ENCODE measurements at places on chromosomes 5 and 9.

GRCh38 chr5:34521628-34522290 is 134.4 kb upstream of the RAI14 start:
- DNase-seq, result no peak

DNA sequence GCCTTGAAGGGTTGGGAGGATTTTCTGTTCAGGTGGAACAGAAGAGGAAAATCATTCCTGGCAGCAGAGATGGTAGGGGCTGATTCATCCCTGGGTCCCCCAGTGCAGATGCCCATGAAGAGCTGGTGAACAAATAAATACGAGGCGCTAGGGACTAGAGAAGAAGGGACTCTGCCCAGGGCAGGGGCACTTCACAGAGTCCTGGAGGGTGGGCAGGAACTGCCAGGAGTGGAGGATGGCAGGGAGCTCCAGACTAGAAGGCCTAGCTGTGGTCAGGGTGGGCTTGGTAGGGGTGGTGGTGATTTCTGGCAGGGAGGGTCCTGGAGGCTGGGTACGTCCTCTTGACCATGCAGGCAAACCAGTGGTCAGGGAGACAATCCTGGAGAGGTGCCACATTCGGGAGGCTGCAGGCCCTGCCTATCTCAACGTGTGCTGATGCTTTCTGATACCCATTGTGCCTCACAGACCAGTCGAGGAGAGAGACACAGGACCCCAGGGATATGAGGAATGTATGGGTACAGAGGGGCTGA is 69.9 kb downstream of the CRB2 start:
- peak; percentile 53 for DNase-seq

DNA sequence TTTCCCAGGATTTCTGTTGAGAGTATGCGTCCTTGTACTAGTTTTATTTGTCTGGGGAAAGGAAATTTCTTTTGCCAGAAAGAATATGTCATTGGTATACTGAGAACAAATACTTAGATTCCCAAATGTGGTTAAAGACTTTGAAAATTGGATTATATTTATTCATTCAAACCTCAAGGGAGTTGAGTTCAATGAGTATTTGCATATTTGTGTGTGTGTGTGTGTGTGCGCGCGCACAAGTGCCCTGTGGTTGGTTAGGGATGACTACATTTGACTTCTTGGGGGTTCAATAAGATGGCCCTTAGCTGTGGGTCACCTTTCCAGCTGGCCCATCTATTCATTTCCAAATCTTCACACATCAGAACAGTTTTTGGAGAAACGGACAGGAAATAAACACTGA is 4.9 kb downstream of the RXFP3 start:
- no peak for DNase-seq

- DNase-seq, result no peak
Observed at GRCh38 chr9:87569518-87569917, 71.9 kb downstream of the DAPK1 start.

- DNase-seq, result no peak
Observed at GRCh38 chr5:178785999-178786398, 55.5 kb upstream of the ZNF354A start.

DNA sequence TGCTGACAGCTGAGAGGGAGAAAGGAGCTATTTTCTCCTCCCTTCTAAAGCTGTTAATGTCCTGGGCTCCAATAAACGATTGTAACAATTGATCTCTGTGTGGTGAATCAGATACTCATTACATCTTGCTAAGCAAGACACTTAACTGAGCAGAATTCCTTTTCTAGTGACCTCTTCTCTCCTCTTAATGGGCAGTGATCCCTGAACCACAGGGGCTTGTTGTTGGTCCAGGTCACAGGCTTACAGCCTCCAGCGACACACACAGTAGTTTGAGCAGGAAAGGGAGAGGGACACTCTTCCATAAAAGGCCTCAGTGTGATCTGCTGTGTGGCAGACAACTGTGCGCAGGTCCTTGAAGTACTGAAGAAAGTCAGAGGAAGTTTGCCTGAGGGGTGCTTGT is 58.5 kb upstream of the MYO10 start:
- DNase-seq, result no peak

- no peak for DNase-seq
Observed at GRCh38 chr9:35687306-35687705, 2.4 kb downstream of the TPM2 start.

- no peak for DNase-seq
Observed at GRCh38 chr5:99900302-99900852, 634.8 kb upstream of the FAM174A start.

DNA sequence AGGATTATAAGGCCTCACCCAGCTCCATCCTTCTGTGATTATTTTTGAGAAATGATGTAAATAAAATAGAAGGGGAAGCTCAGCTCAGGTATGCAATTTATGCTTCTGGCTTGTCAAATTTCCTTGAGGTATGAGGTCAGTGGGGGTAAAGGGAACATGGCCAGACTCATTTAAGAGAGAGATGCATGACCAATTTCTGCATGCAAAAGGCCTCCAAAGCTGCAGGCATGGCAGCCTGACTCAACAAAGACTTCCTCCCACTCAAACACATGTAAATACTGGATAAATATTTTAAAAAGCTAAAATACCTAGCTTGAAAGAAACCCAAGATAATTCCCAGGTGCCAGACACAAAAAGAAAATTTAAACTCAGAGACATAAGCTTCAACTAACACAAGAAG is 101.4 kb upstream of the SLC1A3 start:
- no peak for DNase-seq

DNA sequence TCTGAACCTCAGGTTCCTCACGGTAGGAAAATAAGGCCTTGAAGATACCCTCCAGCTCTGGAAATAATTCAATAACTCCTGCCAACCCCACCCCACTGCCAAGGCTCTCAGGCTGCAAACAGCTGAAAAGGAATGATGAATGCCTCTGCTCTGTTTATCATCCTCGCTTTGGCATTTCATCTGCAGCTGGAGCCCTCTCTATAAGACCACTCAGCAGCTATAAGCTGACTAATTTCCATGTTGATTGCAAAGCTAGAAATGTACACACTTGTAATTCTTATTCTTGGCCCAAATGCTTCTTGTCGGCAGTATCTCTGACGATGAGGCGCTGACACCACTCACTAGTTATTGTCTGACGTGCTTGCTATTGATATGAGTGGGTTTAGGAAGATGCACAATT is 408.4 kb upstream of the NMUR2 start:
- no peak for DNase-seq

DNA sequence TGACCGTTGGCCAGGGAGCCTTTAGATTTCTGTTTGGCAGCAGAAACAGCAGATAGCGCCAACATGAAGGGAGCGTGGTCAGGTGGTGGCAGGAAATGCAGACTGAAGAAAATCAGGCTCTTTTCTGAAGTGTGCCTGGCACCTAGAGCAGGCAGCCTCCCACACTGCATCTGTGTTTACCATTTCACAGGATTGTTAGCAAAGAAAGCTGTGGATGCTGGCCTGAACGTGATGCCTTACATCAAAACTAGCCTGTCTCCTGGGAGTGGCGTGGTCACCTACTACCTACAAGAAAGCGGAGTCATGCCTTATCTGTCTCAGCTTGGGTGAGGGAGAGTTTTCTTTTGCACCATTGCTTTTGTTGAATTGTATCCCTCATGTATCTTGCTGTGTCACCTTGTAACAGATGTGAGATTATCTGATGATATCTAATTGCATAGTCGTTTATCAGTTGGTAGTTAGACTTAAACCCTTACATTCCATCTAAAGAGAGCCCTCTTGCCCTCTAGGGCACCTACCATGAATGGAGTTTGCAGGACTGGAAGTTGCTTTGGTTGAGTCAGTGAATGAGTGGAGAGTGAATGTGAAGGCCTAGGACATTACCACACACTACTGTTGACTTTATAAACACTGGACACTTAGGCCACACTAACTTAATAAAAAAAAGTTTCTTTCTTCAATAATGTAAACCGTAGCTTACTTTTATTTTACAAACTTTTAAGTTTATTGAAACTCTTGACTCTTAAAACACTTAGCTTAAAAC is 42.8 kb downstream of the ACO1 start:
- no peak for DNase-seq

DNA sequence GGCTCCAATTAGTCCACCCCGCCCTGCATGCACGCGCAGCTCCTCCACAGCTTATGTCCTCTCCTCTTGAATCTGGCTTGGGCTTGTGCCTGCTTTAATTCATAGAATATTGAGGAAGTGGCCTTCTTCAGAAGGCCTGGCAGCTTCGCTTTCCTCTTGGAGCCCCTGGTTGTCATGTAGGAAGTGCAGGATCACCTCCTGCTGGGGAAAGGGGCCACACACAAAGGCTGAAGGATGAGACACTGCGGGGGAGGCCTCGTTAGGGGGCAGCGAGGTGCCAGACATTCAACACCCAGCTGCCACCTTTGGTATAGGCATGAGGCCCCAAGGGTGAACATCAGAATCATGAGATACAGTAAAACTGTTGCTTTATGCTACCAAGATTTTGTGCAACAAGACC is 2.7 kb upstream of the CNOT6 start:
- no peak for DNase-seq

DNA sequence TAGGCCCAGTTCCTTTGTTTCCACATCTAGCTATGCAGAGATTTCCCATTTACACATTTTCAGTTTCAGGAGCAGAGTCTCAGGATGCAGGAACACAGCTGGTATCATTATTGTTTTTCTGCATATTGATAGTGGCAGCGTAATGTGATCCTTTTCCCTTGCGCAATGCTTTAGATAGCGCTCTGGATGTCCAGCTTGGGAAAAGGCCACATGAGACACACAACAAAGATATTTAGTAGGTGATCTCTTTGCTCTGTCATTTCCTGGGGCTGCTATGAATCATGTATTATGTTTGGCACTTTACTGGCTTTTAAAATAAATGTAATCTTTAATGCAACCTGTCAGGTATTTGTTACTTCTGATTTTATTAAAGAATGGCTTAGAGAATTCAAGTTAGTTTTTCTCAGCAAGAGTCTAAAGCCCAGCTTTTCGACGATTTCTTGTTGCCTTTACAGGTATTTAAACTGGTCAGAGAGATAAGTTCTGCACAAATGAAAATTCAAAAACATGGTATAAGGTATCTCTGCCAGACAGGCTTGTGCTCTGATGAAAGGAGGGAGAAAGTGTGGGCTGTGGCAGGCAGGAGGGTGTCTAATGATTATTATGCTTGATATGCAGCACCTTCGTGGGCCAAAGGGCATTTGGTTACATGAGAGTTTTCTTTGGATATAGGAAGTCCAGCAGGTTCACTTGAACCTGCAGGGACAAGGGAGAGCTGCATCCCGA is 42.2 kb downstream of the PTTG1 start:
- DNase-seq, result no peak

DNA sequence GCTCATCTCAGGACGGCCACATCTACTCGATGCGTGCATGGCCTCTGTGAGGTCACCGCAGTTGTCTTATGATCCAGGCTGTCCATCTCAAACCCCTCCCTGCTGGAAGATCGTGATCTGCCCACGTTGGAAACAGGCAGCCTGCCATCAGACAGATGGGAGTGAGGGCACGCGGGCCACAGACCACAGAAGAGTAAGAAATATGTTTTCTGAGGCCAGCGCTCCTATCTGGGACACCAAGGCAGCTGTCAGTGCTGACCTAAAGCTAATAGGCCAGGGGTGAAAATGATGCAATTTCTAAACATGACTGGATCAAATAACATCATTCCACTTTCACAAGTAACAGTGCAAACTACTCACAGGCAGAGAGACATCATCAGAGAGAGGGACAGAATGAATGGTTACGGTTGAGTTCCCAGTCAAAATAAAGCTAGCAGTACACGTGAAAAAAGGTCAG is 57.1 kb upstream of the CER1 start:
- no peak for DNase-seq

DNA sequence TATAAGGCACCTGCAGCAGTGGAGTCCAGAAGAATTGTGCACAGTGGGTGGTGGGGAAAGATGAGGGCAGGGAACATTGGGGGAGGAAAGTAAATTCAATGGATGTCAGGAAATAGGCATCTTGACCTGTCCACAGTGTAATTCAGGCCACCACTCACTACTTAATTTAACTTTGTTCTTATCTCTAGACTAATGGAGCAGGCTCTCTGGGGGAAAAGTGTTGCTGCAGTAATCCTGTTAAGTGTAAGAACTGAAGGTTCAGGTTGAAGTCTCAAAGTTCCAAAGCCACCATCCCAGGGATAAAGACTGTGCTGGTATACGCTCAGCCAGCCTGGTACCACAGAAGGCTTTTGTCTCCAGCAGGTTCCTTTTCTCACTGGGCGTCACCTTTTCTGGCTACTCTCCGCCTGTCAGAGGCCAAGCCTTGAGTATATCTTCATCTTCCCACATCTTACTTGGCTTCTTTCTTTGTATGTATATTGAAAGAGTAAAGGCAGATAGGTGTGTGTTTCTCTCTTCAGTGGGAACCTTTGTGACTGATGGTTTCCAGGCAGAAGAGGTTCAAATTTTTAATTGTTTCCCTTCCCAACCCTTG is 150.9 kb upstream of the DMRT1 start:
- no peak for DNase-seq

GRCh38 chr5:96112703-96113102 is 151.1 kb upstream of the ELL2 start:
- no peak for DNase-seq

DNA sequence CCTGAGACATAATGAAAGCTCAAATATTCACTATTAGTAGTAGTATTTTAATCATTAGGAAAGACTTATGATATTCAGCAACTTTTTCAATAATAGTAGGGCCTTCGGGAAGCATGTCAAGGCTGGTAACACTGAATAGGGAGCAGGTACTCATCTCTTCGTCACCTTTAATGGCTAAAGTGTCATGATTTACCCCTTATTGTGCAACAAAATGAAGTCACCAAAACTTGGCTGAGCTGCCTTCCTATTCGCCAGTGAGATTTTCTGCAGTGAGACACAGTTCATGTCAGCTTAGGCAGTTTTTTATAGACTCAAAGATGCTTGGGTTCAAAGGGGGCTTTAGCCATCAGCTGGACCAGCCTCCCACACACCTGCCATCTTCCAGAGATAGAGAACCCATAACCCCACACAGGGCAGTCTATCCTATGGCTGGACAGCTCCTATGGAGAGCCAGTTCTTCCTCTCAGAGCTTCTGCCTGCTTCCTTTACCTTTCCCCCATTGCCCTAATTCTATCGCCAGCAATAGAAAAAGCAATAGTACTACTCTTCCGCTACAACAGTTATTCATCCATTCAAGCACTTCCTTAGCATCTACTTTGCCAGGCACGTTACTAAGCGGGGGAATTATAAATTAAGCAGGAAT is 2.3 kb upstream of the CPLX2 start:
- no peak for DNase-seq

DNA sequence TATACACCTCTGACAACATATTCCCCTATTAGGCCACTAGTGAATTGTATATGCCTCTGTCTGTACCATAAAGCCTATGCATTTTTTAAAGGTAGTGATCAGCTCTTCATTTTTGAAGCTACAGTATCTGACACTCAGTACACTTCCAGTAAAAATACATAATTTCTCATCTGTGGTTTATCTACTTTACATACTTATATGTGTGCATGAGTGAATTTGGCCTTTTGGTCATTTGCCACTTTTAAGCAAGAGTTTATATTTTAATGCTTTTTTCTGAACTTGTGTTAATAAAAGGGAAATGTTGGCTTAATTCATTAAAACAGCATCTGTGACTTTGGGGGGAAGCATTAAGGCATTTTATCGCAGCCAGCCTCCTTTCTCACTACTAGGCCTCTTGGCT is 47.8 kb downstream of the ST8SIA4 start:
- no peak for DNase-seq

GRCh38 chr5:173430394-173430793 is 102.2 kb upstream of the STC2 start:
- no peak for DNase-seq

GRCh38 chr9:83583151-83584014 is 39.6 kb upstream of the IDNK start:
- DNase-seq, result peak; percentile 80

- DNase-seq, result no peak
Observed at GRCh38 chr5:170425731-170426130, 36.6 kb upstream of the KCNMB1 start.

GRCh38 chr9:88821033-88821745 is 170.1 kb upstream of the S1PR3 start:
- DNase-seq, result no peak

GRCh38 chr5:143896516-143896915 is 84.6 kb downstream of the HMHB1 start:
- DNase-seq, result no peak
